ENCODE measurements at places on chromosomes 13 and 19. TPM values are rescaled to one million over a fixed set of nuclear protein-coding genes. Genes with fewer than 3 reads are reported as not detected.

The ZNF578 gene
- total RNA-seq, result 2.3 TPM

DNA sequence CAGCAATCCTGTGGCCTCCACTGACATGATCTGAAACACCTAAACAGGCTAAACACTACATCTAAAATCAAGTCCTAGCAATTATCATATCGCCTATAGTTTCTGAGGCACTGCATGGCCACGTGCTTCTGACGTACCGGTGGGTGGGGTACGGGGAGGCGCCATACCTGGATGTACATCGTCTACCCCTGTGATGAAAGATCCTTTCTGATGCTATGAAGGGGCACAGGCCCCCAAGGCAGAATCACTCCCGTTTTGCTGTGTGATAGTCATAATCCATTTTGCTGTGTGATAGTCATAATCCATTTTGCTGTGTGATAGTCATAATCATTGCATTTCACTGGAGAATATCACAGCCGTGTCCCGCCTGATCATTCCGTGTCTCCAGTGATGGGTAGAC lies 118.7 kb upstream of the SOX1 start:
- DNase-seq, result no peak

DNA sequence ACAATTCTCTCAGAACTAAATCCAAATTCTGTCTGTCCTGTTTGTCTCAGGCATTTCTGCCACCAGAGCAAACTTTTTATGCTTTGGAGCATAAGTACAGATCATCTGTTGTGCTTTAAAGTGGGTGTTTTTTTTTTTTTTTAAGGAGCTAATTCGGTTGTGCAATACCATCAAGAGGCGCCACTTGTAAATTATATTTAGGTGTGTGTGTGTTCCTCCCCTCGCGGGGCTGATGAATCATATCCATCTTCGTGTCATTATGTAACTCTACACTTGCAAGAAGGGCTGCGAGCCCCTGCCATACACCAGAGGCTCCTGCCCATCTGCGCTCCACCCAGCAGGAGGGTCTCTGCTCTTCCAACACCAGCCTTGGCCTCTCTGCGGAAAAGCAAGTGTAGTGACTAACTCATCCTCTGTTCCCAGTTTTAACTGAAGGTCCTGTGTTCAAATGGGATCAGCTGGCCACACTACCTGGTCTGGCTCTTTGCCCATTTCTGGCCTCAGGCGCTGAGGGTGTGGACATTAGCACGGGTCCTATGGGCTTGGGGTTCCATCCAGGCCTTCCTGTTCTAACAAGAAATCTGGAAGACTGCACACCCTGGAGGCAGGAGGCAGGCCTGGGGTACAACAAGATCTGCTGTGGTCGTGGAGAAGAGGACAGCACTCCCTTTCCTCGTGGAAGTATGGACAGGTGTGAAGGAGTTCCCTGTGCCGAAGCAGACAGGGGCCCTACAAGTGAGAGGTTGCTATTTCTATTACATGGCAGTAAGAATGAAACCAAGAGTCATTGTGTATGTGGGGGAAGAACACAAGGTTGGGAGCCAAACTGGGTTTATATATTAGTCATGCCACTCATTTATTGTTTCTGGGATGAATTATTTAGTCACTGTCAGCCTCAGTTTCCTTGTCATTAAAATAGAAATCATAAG lies 96.1 kb upstream of the MBNL2 start:
- DNase-seq, result no peak

DNA sequence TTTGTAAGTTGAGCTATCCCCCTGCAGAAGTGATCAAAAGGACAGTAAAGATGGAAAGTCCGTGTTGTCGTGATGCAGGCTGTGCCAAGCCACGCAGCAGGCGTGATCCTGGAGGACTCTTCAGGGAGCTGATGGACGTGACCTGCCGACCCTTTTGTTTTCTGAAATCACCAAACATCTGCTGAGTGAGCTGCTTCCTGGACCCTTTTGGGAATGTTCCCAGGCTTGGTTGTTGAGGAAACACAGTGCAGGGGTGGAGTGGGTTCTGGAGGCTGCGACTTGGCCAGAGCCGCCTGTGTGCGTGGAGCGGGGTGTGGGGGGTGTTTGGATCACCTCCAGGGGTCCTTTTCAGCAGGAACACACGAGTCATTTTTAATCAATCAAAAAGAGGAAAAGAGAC lies 15.4 kb upstream of the CPAMD8 start:
- no peak for DNase-seq

GRCh38 chr13:69928262-69928661 lies 179.4 kb upstream of the ATXN8OS start:
- no peak for DNase-seq

Measured in left lung (tissue), 14 donors.